ENCODE measurements at places on chromosomes 7 and 10. TPM values are rescaled to one million over a fixed set of nuclear protein-coding genes. Genes with fewer than 3 reads are reported as not detected.
A peak's percentile ranks its signal among the peaks of the same experiment; 100 is the strongest.

DNA sequence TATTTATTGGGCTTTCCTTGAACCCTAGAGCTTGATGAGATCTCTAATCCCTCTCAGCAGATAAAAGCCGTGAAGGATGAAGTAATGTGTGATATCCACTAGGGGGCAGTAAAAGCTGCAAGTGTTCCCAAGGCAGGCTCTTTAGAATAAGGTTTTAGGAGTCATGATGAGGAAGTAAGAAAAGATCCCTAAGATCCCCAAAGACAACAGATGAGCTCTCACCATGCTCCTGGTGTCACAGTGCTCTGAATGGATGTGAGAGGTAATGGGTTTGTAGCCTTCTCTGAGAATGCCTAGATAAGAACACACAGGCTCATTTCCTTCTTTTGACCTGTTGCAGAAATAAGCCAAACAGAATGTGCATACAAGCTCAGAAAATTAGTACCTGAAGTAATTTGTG lies 70.4 kb upstream of the ITPRID1 start:
- no peak overlapping the region for H3K4me3 ChIP-seq
- no peak for DNase-seq
- H3K36me3 ChIP-seq: no peaks in the 10 kb centered on the region
- no peaks in the 10 kb centered on the region for H3K4me1 ChIP-seq

- no peak overlapping the region for H3K4me3 ChIP-seq
- H3K27ac ChIP-seq: no peak overlapping the region
- peaks cover 5% of the 10 kb centered on the region for H3K27me3 ChIP-seq
Observed at GRCh38 chr10:29826801-29827450, 192.2 kb upstream of the SVIL start.

GRCh38 chr7:116037401-116037800 lies 6.8 kb upstream of the TFEC start:
- H3K36me3 ChIP-seq: no peaks in the 10 kb centered on the region
- H3K27ac ChIP-seq: no peak overlapping the region
- H3K4me1 ChIP-seq: no peaks in the 10 kb centered on the region
- peaks cover 1% of the 10 kb centered on the region for H3K27me3 ChIP-seq
- no peak overlapping the region for H3K4me3 ChIP-seq

DNA sequence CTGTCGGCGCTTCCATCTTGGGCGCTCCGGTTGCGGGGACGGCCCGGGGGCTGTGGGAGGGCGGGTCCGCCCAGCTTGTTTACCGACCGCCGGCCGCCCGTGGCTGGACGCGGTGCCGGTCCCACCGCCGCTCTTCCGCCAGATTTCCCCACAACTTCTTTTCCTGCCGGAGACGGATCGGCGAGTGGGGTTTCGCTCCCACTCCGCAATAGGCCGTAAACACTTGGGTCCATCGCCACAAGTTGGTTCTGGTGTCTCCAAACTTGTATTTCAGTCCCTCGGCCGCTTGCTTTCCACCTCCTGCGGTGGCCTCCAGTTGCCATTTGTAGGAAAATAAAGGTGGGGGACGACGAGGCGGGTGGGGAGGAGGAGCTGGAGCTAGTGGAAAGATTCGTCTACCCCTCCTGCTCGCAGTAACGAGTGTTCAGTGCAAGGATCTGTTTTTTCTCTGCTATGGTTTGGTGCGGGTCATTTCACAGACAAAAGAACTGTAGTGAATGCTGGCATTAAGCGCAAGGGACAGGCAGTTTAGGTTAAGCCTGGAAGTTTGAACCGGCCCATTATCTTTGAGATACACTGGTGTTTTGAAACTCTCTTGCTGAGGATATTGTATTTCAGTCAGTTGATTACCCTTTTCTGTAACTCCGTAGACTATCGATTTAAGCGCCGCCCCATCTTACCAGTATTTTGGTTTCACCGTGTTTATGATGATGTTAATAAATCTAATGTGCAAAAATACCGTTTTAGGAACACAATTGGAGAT lies 24.3 kb upstream of the ZRANB1 start:
- H3K36me3 ChIP-seq: no peaks in the 10 kb centered on the region
- H3K27ac ChIP-seq: peak overlapping the region; percentile 98
- peak; percentile 8 for DNase-seq
- H3K4me3 ChIP-seq: peak overlapping the region; percentile 91
- peaks cover 3% of the 10 kb centered on the region for H3K27me3 ChIP-seq
- peaks cover 37% of the 10 kb centered on the region for H3K4me1 ChIP-seq

DNA sequence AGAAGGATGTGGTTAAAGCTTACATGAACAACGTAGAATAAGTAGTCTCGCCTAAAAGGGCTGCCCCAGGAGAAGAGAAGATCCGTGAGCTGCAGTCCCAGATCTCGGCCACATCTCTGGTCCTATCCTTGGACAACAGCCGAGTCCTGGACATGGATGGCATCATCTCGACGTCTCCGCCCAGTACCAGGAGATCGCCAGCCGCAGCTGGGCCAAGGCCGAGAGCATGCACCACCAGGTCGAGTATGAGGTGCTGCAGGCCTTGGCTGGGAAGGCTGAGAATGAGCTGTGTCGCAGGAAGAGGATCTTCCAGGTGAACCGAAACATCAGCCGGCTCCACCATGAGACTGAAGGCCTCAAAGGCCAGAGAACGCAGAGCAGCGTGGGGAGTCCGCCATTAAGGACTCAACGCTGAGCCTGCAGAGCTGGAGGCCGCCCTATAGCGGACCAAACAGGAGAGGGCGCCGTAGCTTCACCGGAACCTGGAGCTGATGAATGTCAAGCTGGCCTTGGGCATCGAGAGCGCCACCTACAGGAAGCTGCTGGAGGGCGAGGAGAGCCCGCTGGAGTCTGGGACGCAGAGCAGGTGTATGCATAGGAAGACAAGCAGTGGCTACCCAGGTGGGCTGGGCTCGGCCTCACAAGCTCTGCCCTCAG lies 22.2 kb downstream of the LIPK start:
- H3K4me3 ChIP-seq: no peak overlapping the region
- H3K27me3 ChIP-seq: peaks cover 16% of the 10 kb centered on the region
- H3K27ac ChIP-seq: no peak overlapping the region
- no peaks in the 10 kb centered on the region for H3K36me3 ChIP-seq
- peak; percentile 27 for DNase-seq

GRCh38 chr10:12730809-12731519 lies 270.5 kb downstream of the CCDC3 start:
- no peaks in the 10 kb centered on the region for H3K27me3 ChIP-seq
- no peak overlapping the region for H3K4me3 ChIP-seq
- no peaks in the 10 kb centered on the region for H3K36me3 ChIP-seq
- no peak overlapping the region for H3K27ac ChIP-seq

GRCh38 chr10:101014230-101014884 lies 14.7 kb downstream of the LZTS2 start:
- peaks cover 27% of the 10 kb centered on the region for H3K4me1 ChIP-seq
- peaks cover 34% of the 10 kb centered on the region for H3K27me3 ChIP-seq
- H3K27ac ChIP-seq: peak overlapping the region; percentile 33

DNA sequence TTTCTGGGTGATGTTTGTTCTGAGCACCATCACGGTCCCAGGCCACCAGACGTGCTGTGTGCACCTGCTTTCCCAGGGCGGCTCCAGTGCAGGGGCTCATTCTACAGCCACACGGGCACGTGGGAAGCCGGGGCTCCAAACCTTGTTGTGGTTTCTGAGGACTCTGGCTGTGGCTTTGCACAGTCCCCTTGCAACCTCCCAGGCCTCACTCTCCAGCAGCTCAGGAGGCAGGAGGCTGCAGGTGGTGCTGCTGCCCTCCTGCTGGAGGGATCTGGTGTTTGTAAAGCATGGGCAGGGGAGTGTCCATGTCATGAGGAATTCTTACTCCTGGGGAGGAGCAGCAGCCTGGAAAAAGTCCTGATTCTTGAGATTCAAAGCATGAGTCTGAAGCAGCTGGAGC lies 54.3 kb downstream of the INSYN2A start:
- H3K4me1 ChIP-seq: no peaks in the 10 kb centered on the region
- H3K36me3 ChIP-seq: no peaks in the 10 kb centered on the region
- H3K27me3 ChIP-seq: peaks cover 2% of the 10 kb centered on the region
- no peak overlapping the region for H3K4me3 ChIP-seq
- no peak overlapping the region for H3K27ac ChIP-seq

DNA sequence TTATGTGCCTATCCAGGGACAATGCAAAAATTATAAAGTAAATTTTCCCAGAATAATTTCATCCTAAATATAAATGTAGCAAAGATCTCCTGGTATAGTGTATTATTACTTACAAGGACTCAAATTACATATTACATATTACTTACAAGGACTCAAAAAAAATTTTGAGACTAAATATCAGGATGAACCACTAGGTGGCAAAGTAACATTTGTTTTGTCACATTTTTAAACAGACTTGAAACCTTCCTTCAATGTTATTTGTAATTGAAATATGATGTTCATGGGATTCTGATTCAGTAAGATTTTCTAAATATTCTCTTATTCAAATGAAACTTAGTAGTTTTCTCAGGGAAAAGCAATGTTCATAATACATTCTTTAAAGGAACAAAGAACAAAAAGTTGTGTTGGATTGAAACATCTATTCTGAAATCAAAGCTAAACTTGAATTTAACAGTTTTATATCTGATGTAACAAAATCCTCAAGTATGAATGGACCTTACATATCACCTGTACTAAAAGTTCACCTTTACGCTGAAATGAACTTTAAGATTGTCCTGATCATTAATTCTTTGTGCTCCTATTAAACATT lies 74.3 kb upstream of the GNAI1 start:
- no peak overlapping the region for H3K27ac ChIP-seq
- H3K4me3 ChIP-seq: no peak overlapping the region
- H3K36me3 ChIP-seq: no peaks in the 10 kb centered on the region
- H3K27me3 ChIP-seq: no peaks in the 10 kb centered on the region

DNA sequence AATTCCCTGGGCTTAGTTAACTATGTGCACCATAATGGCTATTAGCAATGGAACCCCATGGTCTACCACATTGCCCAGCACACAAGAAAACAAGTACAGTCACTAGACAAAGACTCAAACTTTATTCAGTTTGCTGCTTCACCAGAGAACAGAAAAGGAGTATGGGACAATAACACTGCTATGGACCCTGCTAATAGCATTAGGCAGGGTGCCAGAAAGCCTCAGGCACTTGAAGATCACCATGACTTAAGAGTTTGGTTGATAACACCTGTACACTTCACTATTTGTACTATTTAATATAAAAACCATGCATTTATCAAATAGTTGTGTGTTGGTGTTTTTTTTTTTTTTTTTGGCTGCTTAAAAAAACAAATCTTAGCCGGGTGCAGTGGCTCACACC lies 159.6 kb downstream of the KMT2E start:
- no peak overlapping the region for H3K27ac ChIP-seq
- H3K36me3 ChIP-seq: no peaks in the 10 kb centered on the region
- DNase-seq: no peak
- H3K27me3 ChIP-seq: no peaks in the 10 kb centered on the region

- H3K36me3 ChIP-seq: no peaks in the 10 kb centered on the region
- peaks cover 6% of the 10 kb centered on the region for H3K4me1 ChIP-seq
Observed at GRCh38 chr10:9097206-9097990, 1042.9 kb downstream of the GATA3 start.

GRCh38 chr7:141475679-141476078 lies 75.5 kb upstream of the AGK start:
- no peak overlapping the region for H3K27ac ChIP-seq
- H3K27me3 ChIP-seq: peaks cover 13% of the 10 kb centered on the region
- H3K4me1 ChIP-seq: no peaks in the 10 kb centered on the region
- DNase-seq: no peak
- no peaks in the 10 kb centered on the region for H3K36me3 ChIP-seq

DNA sequence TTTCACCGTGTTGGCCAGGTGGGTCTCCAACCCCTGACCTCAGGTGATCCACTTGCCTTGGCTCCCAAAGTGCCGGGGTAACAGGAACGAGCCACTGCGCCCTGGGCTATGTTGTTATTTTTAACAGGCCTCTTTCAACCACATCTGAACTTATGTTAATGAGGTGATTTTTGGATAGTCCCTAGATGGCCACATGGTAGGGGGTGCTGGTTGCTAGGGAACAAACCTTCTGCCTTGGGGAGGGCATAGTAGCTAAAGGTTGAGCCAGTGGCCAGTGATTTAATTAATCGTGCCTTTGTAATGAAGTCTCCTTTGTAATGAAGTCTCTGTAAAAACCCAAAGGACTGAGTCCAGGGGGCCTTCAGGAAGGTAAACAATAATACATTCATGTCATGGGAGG lies 9.1 kb downstream of the COMTD1 start:
- H3K36me3 ChIP-seq: peaks cover 48% of the 10 kb centered on the region
- peak overlapping the region; percentile 10 for H3K27ac ChIP-seq
- no peak for DNase-seq
- no peak overlapping the region for H3K4me3 ChIP-seq
- peaks cover 52% of the 10 kb centered on the region for H3K4me1 ChIP-seq

GRCh38 chr7:132650498-132650897 lies 74.2 kb upstream of the PLXNA4 start:
- no peaks in the 10 kb centered on the region for H3K27me3 ChIP-seq
- H3K4me3 ChIP-seq: no peak overlapping the region
- DNase-seq: no peak
- peaks cover 18% of the 10 kb centered on the region for H3K4me1 ChIP-seq

DNA sequence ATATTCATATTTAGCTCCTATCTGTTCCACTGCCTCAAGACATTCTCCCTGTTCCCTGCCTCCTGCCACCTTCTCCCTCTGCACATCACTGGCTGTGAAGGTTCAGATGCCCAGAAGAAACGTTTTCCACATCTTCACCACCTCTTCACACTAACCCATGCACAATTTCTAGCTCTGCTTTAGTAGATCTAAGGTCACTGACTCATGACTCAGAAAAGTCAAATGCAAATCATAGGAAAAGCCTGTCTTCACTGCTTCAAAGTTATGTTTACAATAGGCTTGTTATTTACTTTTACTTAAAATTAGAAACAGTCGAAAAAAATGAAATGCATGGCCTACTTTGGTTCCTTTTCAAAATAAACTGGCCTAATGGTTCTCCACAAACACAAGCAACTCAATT lies 2.5 kb downstream of the SCRN1 start:
- H3K27me3 ChIP-seq: peaks cover 56% of the 10 kb centered on the region
- H3K4me1 ChIP-seq: no peaks in the 10 kb centered on the region
- DNase-seq: no peak
- H3K36me3 ChIP-seq: peaks cover 3% of the 10 kb centered on the region
- no peak overlapping the region for H3K27ac ChIP-seq

GRCh38 chr10:44668336-44668735 lies 242.8 kb upstream of the TMEM72 start:
- H3K27me3 ChIP-seq: peaks cover 5% of the 10 kb centered on the region
- no peaks in the 10 kb centered on the region for H3K36me3 ChIP-seq
- no peak for DNase-seq
- no peak overlapping the region for H3K27ac ChIP-seq

GRCh38 chr7:51064688-51065087 lies 251.9 kb downstream of the COBL start:
- H3K4me1 ChIP-seq: no peaks in the 10 kb centered on the region
- H3K4me3 ChIP-seq: no peak overlapping the region
- H3K36me3 ChIP-seq: no peaks in the 10 kb centered on the region
- H3K27ac ChIP-seq: no peak overlapping the region
- no peak for DNase-seq

- H3K27ac ChIP-seq: no peak overlapping the region
- DNase-seq: no peak
- H3K4me1 ChIP-seq: peaks cover 23% of the 10 kb centered on the region
- H3K36me3 ChIP-seq: no peaks in the 10 kb centered on the region
- peaks cover 64% of the 10 kb centered on the region for H3K27me3 ChIP-seq
Observed at GRCh38 chr10:113987805-113988204, 55.9 kb upstream of the ADRB1 start.

The NXPH1 gene
- not detected for total RNA-seq

The ZNF503 gene
- total RNA-seq: 0.07 TPM

The FXYD4 gene
- total RNA-seq: 0.44 TPM

The CARD11 gene
- 120 TPM for total RNA-seq

The ZCWPW1 gene
- 2.0 TPM for total RNA-seq

The SPDYE2B gene
- total RNA-seq: not detected

Data from activated T-helper 1 cell treated with anti-CD3 and anti-CD28 coated beads, Interleukin-12 subunit alpha, Interleukin-12 subunit beta, Interleukin-2, Interleukin-4 antibody, amounts not matched to agents 30 ng/mL and 10 ng/mL and 1 ng/mL, durations not matched to agents 14 hours and 24 hours and 36 hours (primary cell).